ENCODE measurements at places on chromosomes 3 and 15. TPM values are rescaled to one million over a fixed set of nuclear protein-coding genes. Genes with fewer than 3 reads are reported as not detected.
A peak's percentile ranks its signal among the peaks of the same experiment; 100 is the strongest.

GRCh38 chr15:64997745-64998375 is 8.1 kb upstream of the SPG21 start:
- no peak for DNase-seq

GRCh38 chr15:75380773-75381172 is 12.4 kb upstream of the MAN2C1 start:
- no peak for DNase-seq

- no peak for DNase-seq
Observed at GRCh38 chr3:145124900-145125678, 1035.9 kb downstream of the PLOD2 start.

GRCh38 chr3:59821274-59821673 is 771.4 kb upstream of the CFAP20DC start:
- no peak for DNase-seq

GRCh38 chr3:45362758-45363157 is 25.6 kb upstream of the LARS2 start:
- DNase-seq, result no peak

DNA sequence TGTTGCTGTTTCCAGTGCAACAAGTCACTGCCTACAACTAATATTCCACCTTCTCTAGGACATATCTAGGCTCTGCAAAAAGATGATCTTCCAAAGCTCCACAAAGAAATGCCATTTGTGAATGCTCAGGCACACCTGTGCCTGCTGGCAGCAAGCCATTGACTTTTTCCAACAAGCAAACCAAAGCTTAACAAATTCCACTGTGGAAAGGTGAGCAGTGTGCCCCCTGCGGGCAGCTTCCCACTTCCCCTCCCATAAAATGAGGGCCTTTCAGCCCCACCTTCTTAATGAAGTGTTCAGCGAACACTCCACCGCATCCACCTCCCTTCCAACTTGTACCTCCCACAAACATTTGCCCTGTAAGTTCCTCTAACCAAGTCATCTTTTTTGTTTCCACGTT is 157.5 kb upstream of the SLC24A5 start:
- DNase-seq, result no peak

DNA sequence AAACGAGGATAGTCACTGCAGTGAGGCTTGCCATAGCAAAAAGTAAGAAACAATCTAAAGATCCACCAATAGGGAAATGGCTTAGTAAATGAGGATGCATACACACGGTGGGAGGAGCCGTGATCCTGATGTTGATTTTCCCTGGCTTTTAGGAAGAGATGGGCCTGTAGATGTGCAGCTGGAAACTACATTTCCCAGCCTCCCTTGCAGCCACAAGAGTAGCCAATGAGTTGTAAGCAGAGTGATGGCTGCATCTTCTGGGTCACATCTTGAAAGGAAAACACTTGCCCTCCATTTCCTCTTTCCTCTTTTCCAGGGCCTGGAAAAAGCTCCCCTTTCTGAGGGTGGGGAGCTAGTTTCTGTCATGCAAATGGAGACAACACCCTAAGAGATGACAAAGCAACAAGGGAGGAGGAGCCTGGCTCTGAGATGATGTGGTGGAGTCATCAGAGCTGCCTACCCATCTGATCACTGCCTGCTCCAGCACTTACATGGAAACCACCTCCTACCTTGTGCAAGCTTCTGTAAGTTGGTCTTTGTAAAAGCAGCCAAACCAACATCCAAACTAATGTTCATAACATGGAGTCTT is 139.1 kb downstream of the TLE3 start:
- no peak for DNase-seq

DNA sequence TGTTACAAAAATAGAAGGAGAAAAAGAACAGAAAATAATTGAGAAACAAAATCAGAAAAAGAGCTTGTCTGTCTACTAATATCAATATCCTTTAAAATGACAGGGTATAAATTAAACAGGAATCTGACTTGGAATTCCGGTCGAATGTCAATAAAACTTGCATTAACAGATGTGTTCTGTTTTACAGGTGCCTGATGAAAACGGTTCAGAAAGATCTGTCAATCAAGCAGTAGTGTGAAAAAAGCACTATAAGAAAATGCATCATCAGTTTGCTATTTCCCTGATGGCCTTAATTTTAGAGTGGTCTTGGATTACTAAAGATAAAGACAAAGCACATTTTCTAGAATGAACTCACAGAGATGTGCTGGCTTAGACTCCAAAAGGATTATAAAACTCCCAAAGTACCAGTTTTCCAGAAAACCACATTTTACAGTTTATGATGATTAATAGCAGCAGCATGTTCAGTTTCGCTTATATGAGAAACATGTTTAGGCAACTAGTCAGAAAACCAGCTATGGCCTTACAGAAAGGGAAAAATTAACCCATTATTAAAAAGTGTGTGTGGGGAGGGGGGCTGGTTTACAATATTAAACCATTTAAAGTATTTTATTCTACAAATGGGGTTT is 8.2 kb upstream of the C3orf38 start:
- no peak for DNase-seq

DNA sequence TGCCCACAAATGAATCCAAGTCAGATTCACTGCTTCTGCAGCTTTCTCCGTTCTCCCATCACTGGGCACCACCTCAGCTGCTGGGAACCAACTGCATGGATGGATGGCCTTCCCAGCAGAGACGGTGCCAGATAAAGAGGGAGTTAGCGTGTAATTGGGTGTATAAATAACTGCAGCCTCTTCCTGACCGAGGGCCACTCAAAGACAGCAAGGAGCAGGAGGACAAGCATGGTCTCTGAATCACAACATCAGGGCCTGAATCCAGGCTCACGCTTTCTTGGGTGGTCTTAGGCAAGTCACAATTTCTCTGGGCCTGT is 31.7 kb downstream of the TSPAN3 start:
- DNase-seq, result no peak

DNA sequence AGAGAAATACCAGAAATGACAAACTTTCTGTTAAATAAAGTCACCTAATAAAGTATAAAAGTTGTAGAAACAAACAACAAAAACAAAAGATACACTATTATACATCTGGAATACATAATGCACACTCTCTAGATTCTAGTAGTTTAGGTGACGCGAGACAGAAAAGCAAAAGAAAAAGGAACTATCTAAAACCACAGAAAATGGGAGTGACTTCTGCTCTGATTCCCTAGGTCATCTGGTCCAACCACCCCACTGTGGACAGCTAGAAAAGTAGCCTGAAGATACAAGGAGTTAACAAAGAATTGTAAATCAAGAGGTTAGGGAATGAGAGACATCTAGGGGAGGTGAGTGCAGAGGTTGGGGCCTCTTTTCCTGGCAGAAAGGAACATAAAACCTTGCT is 39.1 kb downstream of the DHX36 start:
- DNase-seq, result no peak

- no peak for DNase-seq
Observed at GRCh38 chr3:8606701-8607231, 37.8 kb downstream of the SSUH2 start.

DNA sequence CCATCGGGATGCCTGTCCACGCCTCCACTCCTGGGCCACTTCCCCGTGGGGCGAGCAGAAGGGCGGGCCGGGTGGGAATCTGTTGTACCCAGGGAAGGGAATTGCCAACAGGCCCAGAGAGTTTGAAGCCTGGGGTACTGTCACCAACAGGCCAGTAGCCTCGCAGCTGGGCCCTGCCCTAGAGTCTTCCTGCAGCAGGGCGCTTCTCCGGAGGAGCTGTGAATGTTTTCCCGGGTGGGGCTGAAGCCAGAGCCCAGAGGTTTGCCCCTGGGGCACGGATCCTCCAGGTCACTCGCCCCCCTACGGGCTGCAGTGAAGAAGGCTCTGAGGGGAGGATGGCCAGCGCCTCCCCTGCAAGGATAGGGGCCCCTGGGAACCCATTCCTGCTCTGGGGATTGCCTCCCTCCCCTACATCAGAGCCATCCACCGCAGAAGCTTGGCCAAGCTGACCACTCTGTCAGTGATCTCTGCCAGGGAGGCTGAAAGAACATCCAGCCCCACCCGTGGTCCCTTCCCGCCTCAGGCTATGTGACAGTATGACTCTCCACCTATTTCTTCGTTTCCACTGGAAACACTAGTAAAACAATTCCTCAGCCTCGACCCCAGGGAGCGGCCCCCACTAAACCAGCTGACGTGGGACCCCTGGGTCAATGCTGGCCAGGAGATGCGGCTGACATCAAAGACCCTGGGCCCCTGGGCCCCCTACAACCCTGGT is 16.8 kb downstream of the CIDEC start:
- DNase-seq, result no peak

- DNase-seq, result no peak
Observed at GRCh38 chr15:44836094-44836493, 99.8 kb downstream of the TRIM69 start.

- DNase-seq, result peak; percentile 96
Observed at GRCh38 chr15:90400759-90401314, 12.8 kb downstream of the IQGAP1 start.

GRCh38 chr15:26772154-26773066 is at the start of gene GABRB3:
GABRB3 (minus strand) TSS chr15:26773066.
- no peak for DNase-seq

GRCh38 chr15:60830479-60830878 is 351.5 kb upstream of the ICE2 start:
- DNase-seq, result no peak

DNA sequence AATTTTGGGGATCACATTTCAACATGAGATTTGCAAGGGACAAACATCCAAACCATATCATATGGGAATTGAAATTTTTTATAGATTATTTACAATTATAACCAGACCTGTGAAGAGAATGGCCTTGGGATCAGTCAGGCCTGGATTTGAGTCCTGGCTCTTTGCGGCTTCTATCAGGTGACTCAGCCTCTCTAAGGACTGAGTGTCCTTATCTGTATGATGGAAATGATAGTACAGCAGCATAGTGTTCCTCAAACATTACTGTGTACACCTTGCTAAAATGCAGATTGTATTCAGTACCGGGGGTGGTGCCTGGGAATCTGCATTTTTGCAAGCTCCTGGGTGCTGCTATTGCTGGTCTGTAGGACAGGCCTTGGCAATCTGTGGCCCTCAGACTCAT is 206.7 kb upstream of the PROK2 start:
- no peak for DNase-seq

- no peak for DNase-seq
Observed at GRCh38 chr15:91126080-91126479, 26.0 kb downstream of the SV2B start.

DNA sequence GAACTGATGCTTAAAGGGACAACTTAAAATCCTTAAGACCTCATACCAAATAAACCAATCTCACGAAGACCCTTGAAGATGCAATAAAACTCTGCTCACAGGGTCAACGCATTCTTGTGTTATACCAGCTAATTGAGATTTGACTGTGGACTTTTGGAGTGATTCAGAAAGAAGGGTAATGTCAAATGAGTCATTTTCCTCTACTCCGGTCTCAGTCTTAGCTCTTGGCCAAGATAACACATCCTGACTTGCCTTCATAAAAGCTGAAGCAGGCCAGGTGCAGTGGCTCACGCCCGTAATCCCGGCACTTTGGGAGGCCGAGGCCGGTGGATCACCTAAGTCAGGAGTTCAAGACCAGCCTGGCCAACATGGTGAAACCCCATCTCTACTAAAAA is 3.8 kb downstream of the PKM start:
- DNase-seq, result no peak

DNA sequence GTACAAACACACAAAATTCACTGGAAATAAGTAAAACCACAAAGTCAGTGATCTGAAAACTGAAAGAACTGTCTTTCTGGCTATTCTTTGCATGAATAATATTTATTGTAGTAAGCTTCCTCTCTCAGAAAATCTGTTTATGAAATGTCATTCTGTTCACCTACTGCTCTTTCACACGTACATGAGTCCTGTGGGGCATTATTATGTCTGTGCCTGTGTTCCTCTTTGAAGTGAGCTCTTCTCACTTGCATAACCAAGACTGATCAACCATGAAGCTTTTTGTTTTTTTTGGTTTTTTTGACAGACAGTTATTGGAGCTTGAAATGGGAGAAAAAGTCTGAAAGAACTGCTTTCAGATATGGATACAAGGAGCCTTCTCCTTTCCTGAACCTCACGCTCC is 195.8 kb downstream of the PLCH1 start:
- no peak for DNase-seq

- no peak for DNase-seq
Observed at GRCh38 chr3:155342344-155342743, 48.9 kb upstream of the STRIT1 start.

- DNase-seq, result peak; percentile 66
Observed at GRCh38 chr15:32709295-32710033, 8.3 kb upstream of the GREM1 start.

GRCh38 chr15:68126396-68126795 is 72.3 kb downstream of the PIAS1 start:
- DNase-seq, result no peak

GRCh38 chr15:93803421-93804152 is 427.8 kb upstream of the MCTP2 start:
- no peak for DNase-seq

- no peak for DNase-seq
Observed at GRCh38 chr3:33105341-33105948, 8.4 kb upstream of the CRTAP start.

- no peak for DNase-seq
Observed at GRCh38 chr3:67357610-67358458, 296.6 kb downstream of the SUCLG2 start.

DNA sequence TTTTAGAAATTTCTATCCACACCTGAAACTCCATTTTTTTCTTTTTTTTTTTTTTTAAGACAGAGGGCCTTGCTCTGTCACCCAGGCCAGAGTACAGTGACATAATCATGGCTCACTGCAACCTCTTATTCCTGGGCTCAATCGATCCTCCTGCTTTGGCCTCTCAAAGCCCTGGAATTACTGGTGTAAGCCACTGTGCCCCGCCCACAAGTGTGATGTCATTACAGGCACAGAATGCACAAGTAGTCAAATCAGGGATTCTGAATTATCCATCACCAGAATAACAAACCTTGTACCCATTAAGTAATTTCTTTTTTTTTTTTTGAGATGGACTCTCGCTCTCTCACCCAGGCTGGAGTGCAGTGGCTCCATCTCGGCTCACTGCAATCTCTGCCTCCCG is 1.9 kb downstream of the UQCRC1 start:
- DNase-seq, result no peak

- DNase-seq, result no peak
Observed at GRCh38 chr15:98387866-98388265, 260.5 kb upstream of the IGF1R start.

GRCh38 chr15:62306851-62307504 is 141.9 kb upstream of the C2CD4B start:
- peak; percentile 64 for DNase-seq

- DNase-seq, result no peak
Observed at GRCh38 chr15:52144656-52145178, 32.1 kb upstream of the BCL2L10 start.

The SLTM gene
- 138 TPM for total RNA-seq

The PRICKLE2 gene
- total RNA-seq, result 31.2 TPM

The SCN11A gene
- not detected for total RNA-seq

The SLC7A14 gene
- not detected for total RNA-seq

The PRR23C gene
- not detected for total RNA-seq

The NR1I2 gene
- not detected for total RNA-seq

The SIDT1 gene
- 33.4 TPM for total RNA-seq

The GPR27 gene
- 5.1 TPM for total RNA-seq

The FAM107A gene
- 11.2 TPM for total RNA-seq

The GABRG3 gene
- not detected for total RNA-seq

The ADGRG7 gene
- total RNA-seq, result not detected

The MAP6D1 gene
- total RNA-seq, result 0.58 TPM

The KY gene
- total RNA-seq, result 0.55 TPM

The TWF2 gene
- total RNA-seq, result 18.7 TPM

The FAM98B gene
- total RNA-seq, result 61.3 TPM

The KBTBD13 gene
- not detected for total RNA-seq

The CADPS gene
- 8.3 TPM for total RNA-seq

The PLA2G4D gene
- total RNA-seq, result not detected

The ZNF860 gene
- not detected for total RNA-seq

All from stomach (tissue), 19 donors.